ENCODE measurements at places on chromosomes 7 and 10.

- no peak for DNase-seq
Measured at GRCh38 chr7:105602325-105603305, 21.3 kb upstream of the EFCAB10 start.

GRCh38 chr7:106284714-106285050 is at the start of gene NAMPT:
Gene NAMPT, minus strand, starts transcription at chr7:106284983. Its CDS starts 99 bp downstream, at chr7:106284884.
- DNase-seq: no peak

DNA sequence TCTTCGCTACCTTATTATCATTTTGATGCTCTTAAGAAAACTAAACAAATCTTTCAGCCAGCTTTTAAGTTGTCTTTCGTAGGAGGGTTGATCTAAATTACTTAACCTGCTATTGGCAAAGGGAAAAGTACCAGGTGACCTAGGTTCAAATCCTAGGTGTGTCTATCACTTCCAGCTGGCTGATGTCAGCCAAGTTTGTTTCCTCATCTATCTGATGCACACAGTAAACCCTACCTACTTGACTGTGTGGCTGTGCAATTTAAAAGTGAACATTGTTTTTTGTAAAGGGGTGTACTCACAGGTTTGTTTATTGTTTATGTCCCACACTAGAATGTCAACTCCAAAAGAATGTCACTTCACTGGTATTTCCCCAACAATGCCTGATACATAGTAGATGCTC is 21.9 kb upstream of the CAMK1D start:
- no peak for DNase-seq

DNA sequence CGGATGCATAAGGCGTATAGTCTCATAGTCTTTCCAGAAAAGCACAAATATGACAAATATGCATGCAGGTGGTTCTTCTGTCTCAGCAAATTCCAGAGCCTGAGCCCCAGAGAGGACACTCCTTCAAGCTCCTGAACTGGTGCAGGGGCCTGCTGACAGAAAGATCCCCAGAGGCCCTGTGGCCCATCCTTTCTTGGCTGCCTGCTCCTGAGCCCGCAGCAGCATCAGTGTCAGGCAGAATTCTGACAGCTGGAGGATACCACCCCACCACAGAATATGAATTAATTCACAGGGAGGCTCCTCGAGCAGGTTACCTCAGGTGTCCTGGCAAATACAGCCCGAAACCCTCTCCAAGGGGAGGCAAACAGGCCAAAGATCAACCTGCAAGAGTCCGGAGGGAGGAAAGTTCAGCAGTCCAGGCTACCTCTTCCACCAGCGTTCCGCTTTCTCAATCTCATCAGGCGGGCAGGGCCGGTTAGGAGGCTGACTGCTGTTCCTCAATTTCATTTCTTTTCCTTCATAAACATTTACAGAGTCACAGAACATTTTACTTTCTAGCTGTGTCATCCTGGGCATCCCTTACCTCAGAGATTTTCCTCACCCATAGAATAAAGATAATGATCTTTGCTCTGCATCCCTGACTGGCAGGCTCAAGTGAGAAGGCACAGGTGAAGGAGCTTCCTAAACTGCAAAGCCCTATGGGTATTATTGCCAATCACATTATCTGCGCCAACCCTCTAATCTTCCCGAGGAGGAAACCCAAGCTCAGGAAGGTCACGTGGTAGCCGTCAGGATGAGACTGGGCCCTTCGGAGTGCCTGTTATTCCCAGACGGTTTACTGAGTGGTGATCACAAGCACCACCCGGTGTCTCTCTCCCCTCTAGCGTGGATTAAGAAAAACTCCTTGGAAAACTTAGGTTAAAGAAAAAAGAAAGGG is 1.4 kb downstream of the DNAJB12 start:
- DNase-seq: no peak

- no peak for DNase-seq
Measured at GRCh38 chr10:95661818-95662217, 5.3 kb upstream of the ALDH18A1 start.

- DNase-seq: no peak
Measured at GRCh38 chr7:19117091-19117869, at the start of gene TWIST1. Gene TWIST1, minus strand, starts transcription at chr7:19117636. Its CDS starts 315 bp downstream, at chr7:19117321.

DNA sequence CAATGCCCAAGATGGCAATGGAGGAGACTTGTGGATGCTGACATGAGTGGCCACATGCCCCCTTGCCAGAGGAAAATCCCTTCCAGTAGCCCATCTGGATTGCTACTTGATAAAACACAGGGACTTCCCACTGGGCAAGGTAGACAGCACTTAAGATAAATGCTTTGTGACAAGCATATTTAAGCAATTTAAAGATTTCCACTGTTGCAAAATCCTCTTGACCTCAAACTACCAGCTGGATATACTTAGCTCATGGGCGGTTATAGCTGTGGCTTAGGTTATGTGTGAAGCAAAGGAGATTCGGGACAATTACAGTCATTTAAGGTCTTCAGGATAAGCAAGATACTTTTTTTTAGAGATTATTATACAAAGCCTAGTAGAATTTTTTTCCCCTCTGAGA is 238.1 kb downstream of the BMPER start:
- DNase-seq: no peak
